ENCODE measurements at places on chromosomes 7 and 10.

DNA sequence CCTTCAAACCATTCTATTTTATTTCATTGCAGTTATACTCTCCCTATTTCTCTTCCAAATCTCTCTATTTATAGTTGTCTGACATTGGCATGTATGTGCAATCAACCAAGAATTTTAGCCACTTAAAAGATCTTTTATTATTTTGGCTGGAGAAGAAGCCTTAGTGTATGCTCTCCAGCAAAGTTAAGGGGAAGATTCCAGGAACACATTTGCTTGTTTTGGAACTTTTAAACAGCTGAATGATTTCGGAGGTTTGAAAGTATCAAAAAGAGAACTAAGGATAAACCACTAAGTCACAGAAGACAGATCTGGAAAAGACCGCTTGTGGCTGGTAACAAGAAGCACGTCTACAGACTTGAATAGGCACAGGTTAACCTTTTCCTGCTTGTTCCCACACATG lies 182.2 kb upstream of the FZD1 start:
- no peak for DNase-seq

GRCh38 chr10:6232225-6232807 lies 29.6 kb downstream of the PFKFB3 start:
- DNase-seq: no peak

DNA sequence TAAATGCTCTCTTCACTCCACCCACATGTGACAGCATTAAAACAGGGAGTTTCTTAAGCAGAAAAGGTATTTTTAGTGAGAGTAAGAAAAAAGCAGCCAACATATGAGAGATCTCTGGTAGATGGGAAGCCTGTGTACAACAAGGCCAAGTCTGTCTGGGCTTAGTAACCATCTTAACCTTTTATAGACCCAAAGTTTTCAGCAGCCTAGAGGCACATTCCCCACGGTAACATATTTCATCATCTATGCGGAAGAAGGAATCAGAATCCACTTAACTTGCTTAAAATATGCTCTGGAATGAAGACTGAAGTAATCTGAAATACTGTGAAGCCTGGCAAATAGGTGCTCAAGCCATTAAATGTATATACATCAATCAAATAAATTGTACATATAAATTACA lies 127.8 kb downstream of the RAPGEF5 start:
- DNase-seq: no peak

- DNase-seq: no peak
These were observed 27.4 kb upstream of the POU6F2 start for GRCh38 chr7:38950309-38950708.

- DNase-seq: no peak
These were observed 20.1 kb upstream of the CDK6 start for GRCh38 chr7:92856436-92856835.

DNA sequence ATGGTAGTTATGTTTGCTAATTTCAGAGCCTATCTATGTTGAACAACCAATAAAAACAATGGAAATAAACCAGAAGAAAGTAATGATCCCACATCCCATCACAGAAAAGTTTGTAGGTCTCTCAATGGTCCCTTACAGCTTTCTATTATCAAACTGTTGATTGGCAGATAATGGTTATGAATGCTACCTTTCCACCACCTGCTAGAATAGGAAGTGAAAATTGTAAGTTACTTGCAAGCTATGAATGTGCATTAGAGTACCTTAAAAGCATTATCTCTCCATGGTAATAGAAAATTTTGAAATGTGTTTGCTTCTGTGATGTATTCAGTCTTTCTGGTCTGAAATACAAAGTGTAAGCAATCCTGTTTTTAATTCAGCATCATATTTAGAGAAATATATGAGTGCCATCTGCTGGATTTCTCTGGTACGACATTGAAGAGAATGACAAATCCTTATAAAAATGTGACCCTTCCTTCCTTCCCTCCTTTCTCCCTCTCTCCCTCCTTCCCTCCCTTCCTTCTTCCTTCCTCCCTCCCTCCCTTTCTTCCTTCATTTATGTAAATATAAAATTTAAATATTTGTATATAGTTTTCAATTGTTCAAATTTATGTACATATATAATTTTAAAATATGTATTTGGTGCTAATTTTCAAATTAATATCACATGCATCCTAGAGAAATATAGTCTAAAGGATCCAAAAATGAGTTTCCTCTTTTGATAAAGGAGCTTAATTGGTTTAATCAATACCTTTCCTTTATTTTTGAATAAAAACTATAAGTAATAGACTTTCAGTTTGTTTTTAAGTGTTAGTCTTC lies 41.4 kb upstream of the PNLIPRP3 start:
- DNase-seq: no peak

DNA sequence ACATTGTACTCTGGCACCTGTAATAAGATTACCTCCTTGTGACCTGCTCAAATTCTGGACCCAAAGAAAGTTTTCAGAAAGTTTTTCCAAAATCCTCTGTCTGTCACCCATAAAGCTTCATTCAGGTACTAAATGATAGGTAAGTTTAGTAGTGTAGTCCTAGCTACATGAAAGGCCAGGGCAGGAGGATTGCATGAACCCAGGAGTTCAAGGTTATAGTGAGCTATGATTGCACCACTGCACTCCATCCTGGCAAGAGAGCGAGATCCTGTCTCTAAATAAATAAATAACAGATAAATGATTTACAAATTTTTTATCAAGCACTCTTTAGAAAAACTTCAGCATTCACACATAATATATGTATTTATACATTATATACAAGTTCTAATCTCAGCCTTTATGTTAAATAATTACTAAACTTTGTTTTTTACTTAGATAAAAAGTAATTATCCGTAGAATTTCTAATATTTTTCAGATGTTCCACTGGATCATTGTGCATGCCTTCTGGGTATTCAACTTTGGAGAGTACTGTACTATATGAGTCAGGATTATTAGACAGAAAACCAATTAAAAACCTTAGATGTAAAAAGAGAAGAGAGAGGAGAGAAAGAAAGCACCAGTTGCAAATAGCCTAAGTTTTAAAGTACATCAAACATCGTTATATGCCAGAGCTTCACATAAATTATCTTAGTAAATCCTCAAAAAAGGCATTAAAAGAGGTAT lies 363.0 kb downstream of the LRRTM3 start:
- no peak for DNase-seq

DNA sequence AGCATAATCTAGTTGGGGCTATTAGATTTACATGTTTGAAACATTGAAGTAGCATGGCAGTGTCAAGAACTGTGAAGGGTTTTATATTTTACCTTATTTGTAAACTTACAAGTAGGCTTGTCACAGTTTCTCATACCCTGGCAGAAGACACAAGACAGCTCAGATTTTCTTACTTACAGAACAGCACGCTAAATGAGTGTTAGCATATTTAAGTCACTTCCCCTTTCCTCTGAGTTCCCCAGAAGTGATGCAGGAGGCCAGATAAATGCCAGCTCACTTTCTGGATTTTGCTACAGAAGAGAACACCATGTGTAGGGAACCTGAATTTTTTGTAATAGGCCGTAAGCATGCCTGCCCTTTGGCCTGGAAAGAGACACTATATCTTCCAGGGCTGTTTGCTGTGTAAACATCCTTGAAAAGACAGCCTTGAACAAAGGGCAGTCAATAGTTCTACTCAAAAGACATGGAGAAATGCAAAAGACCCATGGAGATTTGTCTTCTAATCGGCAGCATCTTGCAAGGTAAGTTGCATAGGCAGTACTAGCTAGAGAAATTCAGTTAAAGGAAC lies 279.1 kb downstream of the PHF14 start:
- DNase-seq: no peak

DNA sequence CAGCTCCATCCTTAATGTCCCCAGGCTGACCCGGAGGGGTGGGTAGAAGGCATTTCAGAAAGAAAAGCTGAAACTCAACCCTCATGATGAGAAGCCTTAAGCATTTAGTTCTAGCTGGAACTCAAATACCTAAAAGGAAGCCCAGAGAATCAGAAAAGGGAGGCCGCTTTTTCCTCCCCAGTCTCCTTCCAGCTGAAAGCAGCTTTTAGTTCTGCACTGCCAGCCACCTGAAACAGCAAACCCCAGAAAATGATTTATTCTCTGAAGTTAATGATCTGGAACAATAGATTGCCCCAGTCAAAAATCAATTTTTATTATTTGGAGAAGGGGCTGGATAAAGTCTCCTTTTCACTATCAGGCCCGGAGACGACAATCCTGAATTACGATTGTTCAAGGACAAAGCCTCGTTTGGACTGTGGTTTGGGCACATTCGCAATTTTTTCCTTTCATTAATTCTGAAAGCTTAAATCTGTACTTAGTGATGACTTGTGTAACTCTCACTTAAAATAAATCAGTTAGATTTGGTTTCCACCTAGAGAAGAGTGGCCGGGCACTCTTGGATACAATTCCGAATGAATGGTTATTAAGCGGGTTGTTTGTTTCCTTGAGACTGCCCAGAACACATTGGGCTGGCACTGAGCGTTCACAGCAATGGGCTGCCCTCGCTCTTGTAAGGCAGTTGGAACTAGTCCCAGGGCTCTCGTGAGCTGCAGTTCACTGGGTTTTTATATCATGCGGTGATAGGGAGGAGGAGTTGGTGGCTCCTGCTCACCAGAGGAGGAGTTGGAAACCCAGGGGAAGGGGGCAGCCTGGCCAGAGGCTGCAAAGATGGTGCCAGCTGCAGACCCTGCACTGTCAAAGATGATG lies 262.2 kb downstream of the CCSER2 start:
- no peak for DNase-seq

- no peak for DNase-seq
These were observed 80.3 kb downstream of the BICC1 start for GRCh38 chr10:58593008-58593407.

DNA sequence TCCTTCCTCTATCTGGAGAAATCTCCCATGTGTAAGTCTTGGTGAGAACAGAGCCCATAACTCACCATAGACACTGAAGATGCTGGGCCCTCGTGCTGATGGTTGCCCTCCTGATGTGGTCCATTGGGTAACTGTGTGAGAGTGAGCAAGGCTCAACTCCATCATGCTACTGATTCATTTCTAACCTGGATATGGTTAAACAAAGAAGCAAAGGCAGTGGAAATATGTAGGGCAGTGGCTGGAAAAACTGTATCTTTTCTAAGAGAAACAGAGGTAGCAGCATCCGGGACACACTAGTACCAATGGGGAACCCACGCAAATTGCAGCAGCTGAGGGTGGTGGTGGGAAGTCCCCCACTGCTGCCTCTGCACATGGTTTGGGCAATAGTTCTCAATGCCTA lies 221.7 kb downstream of the KLF6 start:
- no peak for DNase-seq

GRCh38 chr10:70742537-70743429 lies 42.4 kb downstream of the TBATA start:
- no peak for DNase-seq

GRCh38 chr7:116228241-116228640 lies 17.9 kb downstream of the TES start:
- DNase-seq: no peak

DNA sequence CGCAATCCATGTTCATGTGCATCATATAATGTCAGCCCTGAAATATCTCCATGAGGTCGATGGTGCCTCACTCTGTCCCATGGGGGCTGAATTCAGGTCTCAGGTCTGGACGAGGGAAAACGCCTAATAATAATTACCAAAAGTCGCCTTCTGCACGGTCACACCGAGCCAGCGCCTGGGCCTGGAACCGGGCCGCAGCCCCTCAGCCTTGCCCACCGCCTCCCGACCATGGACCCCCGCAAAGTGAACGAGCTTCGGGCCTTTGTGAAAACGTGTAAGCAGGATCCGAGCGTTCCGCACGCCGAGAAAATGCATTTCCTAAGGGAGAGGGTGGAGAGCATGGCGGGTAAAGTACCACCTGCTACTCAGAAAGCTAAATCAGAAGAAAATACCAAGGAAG lies 18.8 kb upstream of the KLRG2 start:
- no peak for DNase-seq

- no peak for DNase-seq
These were observed 2.1 kb downstream of the NHLRC2 start for GRCh38 chr10:113856563-113856962.

DNA sequence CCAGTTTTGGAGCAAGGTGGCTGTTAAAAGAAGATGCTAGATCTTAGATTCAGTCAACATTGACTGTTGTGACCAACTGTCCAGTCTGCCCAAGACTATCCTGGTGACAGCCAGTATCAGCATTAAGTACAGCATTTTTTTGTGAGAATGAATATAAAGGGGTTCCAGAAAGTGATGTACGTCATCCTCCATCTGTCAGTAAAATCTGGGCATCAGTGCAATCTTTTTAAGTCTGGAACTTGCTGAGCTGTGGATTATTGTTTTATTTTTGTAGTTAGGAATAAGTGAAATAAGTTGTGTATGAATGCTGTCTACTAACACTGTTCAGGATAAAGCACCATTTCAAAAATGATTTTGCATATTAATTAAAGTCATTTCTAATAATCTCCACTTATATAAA lies 1020.0 kb upstream of the GHITM start:
- no peak for DNase-seq

DNA sequence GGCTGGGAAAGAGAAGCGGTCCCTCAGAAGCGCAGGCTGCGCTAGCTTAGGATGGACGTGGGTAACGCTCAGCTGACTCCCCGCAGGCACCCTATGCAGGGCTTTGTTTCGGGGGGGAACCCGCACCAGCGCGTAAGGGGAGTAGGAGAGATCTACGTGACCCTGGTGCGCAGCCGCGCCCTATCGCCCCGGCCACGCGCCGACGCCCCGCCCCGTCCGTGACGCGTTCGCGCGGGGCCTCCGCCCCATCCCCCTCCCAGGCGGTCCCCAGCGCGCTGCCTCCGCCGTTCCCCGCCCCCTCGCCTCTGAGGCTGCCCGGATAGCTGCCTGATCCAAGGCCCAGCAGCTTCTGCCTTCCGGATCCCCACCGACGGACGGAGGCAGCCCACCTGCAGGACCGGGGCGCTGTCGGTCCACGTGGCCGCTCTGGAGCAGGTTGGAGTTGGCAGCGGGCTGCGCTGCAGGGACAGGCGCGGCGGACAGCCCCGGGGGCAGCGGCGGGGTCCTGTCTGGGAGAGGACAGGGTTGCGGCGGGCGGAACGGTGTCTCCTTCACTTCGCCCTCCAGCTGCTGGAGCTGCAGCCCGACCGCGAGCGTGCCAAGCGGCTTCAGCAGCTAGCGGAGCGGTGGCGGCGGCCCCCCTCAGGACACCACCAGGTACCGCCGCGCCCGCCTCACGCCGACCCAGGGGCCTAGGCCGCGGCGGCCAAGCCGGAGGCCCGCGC lies at the start of gene VDAC2:
TSS of gene VDAC2 (plus strand) at position 515 of the 725 bp plus-strand sequence. CDS start 363 bp downstream, outside the sequence.
- peak; percentile 93 for DNase-seq

GRCh38 chr7:158406801-158407200 lies 180.8 kb downstream of the PTPRN2 start:
- no peak for DNase-seq

DNA sequence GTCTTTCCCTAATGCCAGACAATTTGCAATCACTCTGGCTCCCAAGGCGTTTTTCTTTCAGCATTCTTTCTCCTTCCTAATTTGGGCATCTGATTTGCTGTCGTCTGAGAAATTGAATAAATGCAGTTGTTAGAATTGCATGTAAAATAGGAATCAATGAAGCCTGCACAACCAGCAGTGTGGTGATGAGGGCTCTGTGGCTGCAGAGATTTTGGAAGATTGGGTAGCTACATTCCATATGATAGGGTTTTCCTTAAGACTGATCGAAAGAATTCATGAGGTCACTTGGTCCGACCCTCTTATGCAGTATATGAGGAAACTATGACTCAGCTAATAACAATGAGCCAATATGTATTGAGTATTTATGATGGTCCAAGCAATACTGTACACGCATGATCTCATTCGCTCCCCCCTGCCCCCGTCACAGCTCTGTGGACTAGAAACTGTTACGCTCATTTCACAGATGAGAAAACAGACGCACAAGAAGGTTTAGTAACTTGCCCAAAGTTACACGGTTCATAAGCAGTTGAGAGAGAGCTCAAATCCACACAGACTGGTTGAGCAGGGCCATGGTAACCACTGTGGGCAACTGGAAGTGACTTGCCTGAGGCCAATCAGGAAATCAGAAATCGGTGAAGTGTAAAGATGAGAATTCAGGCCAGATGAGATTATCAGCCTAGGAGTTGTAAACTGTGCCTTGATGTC lies 527.2 kb downstream of the GATA3 start:
- no peak for DNase-seq
